ENCODE measurements at places on chromosomes 2 and 18.

GRCh38 chr2:161631855-161632391 is 7.7 kb downstream of the SLC4A10 start:
- DNase-seq = no peak

DNA sequence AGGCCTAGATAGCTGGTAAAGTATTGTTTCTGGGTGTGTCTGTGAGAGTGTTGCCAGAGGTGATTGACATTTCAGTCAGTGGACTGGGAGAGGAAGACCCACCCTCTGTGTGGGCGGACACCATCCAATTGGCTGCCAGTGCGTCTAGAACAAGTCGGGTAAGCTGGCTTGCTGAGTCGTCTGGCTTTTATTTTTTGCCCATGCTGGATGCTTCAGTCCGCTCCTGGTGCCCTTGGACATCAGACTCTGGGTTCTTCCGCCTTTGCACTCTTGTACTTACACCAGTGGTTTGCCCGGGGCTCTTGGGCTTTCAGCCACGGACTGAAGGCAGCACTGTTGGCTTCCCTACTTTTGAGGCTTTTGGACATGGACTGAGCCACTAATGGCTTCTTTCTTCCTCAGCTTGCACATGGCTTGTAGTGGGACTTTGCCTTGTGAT is 24.3 kb downstream of the DIS3L2 start:
- no peak for DNase-seq

DNA sequence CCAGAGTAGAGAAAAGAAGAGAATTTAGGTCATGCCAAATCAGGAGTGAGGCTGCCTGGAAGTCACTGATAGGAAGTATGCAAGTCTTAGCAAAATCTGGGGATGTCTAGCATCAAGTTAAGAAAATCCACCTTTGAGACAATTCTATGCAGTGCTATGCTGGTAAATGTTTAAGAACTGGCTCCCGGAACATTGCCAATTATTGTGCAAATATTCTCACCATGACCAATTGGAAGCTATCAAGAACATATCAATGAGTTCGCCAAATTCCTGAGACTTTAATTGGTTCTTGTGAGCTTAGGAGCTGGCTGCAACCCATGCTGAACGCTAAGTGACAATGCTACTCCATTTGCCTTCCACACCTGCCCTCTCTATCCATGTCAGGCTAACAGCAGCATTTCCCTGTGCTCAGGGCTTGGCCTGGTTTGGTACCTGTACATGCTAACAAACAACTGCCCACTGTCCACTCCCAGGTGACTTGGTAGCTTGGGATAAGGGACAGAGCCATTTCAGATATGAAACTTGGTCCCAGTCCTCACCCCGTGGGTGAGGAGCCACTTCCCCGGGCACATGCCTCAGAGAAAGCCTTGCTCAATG is 172.9 kb upstream of the KLHL29 start:
- no peak for DNase-seq

DNA sequence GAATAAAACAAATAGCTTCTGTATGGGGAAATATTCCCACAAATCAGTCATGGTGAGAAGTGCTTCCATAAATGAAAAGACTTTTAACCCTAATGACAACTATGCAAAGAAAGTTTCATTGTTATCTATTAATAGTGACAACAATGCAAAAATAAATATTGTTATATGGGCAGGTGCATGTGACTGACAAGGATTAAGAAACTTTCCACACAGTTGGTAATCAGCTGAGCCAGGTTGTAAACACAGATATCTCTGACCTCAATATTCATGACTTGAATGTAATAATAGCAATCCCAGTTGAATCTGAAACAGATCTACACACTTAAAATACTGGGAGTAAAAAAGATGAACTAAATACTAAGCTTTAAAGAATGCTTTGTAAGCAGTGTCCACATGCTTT is 517.0 kb upstream of the SOX11 start:
- no peak for DNase-seq

DNA sequence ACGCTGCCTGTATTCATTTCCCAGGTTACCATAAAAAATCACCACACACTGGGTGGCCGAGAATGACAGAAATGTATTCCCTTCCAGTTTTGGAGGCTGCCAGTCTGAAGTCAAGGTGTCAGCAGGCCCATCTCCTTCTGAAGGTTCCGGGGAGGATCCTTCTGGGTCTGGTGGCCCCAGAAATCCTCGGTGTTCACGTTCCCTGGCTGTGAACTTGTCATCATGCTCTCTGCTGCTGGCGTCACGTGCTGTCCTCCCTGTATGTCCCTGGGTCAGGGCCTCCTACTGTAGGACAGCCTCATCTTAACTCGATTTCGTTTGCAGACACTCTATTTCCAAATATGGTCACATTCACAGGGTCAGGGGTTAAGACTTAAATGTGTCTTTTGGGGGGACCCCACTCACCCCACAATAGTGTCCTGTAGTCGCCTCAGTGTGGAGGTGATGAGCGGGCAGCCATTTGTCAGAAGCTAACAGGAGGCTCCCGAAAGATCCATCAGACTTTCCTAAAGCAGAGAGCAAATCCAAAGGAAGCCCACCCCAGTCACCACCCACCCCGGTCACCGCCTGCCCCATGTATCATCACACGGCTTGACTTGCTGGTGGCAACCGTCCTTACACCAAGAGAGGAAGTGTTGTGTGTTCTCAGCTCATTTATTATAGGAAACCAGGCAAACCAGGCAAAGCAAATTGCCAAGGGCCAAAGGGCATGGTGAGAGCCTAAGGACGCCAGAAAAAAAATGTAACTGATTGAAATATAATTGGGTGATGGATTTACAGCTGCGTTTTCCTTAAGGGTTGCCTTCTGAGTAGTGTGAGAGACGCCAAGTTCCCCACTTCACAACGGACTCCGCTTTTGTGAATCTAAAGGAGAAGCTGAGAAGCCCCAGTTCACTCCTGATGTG is 148.8 kb upstream of the ZNF236 start:
- no peak for DNase-seq

DNA sequence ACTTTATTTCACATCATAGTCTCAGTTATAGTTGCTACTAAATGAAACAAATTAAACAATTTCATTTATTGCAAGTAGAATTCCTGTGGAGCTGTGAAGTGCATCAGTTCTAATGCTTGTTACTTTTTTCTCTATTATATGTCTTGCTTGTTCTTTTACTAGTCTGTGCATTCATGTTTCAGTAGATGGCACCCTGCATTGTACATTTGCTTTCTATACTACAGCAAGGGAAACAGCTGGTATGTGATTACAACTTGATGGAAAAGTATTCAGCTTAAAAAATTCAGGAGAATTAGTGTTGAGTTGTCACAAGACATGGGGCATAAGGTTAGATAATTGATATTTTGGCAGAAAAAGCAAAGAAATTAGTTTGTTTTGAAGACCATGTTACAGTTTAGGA is 72.3 kb downstream of the TANK start:
- no peak for DNase-seq

DNA sequence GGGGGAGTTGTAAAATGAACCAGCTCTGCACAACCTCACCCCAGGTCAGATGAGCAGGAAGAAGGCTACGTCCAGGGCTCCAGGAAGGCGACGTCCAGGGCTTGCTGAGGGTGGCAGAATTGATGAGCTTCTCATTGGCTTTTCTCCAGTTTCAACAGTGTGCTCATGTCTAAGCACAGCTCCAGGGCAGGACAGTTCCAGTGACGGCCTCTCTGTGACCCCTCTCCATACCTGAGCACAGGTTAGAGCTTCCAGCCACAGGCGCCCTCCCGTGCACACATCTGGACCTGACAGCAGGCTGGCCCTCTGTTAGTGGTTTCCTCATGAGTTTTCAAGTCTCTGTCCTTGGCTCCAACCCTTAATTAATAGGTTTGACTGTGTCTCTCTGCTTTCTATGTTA is 327.6 kb downstream of the ZNF516 start:
- DNase-seq = no peak

DNA sequence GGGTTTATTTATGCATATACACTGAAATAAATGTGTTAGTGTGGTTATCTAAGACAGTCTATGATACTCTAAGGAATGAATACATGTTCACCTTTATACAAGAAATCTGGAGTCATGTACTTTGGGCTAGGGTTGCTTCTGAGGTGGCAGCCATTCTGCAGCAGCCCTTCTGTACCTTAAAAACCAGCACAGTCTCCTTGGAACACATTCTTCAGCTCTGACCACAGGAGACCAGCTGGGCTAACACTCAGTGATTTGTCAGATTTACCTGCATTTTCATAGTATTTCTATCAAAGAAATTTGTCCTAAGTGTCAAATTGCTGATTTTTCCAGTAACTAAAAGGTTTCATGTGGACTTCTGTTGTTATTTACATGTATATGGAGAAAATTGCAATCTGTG is 167.7 kb downstream of the CAMKMT start:
- DNase-seq = no peak

DNA sequence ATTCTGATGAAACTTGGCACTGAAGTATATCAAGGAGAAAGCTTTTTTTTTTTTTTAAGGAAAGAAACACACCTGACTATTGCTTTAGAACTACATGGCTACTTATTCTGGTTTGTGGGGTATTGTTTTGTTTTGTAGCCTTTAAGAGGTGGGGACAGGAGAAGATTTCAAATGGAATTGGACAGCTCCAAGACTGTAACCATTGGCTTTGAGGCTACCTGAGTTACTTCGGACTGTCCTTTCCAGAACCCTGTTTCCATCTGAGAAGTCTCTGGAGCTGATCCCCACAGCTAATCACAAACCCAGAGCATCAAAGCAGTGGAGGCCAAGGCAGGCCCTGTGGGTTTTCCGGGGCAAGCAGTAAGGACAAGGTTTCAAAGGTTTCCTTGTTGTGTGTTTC is 4.7 kb downstream of the CDC42EP3 start:
- DNase-seq = no peak

GRCh38 chr2:109029490-109030201 is 40.6 kb upstream of the EDAR start:
- no peak for DNase-seq

- no peak for DNase-seq
Measured at GRCh38 chr2:15006667-15007066, 374.1 kb downstream of the LRATD1 start.

- DNase-seq = no peak
Measured at GRCh38 chr2:183250472-183250871, 126.2 kb downstream of the NUP35 start.

- DNase-seq = no peak
Measured at GRCh38 chr2:165924946-165925345, 28.6 kb downstream of the TTC21B start.

DNA sequence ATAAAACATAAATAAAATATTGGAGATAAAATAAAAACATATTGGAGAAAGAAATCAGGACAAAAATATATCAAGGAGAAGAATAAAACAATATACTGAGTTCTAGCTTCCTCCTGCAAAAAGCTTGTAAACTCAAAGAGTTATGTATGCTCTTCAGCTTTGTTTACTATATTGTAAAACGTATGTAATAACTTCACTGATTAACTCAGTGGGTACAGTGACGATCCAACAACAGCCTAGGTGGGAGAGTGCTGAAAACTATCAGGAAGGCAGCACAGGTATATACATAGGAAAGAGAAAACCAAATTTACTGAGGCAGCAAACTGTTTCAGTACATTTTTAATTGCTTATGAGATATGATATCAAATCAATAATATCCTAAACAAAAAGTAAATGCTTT is 8.3 kb downstream of the DSC2 start:
- no peak for DNase-seq

GRCh38 chr18:65017372-65017760 is 733.4 kb upstream of the CDH7 start:
- no peak for DNase-seq

- DNase-seq = no peak
Measured at GRCh38 chr2:27115519-27115918, 3.4 kb downstream of the CGREF1 start.

DNA sequence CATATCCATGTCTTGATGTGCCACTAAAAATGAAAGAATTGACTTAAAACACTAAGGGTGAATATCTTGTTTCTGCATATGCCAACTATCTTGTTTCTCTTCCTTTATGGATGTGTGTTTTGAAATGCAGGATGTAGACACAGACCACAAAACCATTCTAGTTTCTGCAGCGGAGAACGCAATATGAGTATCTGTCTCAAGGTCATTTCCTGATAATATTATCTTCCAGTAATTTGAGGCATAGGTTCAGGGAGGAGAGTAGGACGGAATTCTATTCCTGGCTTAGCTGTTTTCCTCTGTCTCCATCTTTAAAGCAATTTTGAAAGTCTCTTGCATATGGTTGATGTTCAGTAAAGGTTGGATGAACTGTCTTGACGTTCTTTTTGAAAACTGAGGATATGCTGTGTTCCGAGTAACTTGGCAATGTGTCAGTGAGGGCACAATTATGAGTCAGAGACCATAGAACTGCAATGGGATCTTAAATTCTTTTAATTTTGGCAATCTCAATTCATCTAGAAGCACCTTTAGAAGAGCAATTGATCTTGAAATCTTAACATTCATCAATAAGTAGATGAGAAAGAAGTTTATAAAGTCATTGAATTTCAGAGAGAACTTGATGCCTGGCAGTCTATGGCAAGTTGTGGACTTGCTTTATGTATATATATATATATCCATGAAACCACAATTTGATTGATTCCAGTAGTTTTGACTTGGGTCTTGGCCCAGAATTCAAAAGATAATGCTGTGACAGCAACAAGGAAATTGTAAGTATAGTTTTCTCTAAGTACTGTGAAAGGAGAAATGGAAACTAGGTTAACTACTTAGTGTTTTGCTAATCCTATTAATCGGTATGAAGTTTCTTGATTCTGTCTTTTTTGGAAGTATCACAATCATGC is 24.8 kb downstream of the RAB27B start:
- no peak for DNase-seq

GRCh38 chr18:35864916-35865315 is 107.6 kb upstream of the RMP24 start:
- no peak for DNase-seq

GRCh38 chr18:72436401-72436800 is 107.7 kb downstream of the CBLN2 start:
- DNase-seq = no peak

DNA sequence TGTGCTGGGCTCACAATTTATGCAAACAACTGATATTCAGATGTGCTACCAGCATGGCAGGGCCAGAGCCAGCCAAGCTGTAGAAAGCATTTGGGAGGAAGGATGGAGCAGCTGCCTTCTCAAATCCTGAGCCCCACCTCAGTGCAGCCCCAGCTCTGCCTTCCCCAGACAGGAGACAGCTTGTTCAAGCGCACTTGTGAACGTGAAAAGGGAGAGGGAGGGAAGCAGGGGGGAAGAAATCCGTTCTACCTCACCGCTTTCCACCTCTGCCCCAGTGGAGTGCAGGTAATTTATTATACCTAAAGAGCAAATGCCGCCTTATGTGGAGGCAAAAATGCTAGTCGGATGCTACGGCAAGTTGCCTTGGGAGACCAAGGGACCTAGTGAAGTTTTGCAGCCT is 66.0 kb upstream of the SLC14A2 start:
- no peak for DNase-seq

DNA sequence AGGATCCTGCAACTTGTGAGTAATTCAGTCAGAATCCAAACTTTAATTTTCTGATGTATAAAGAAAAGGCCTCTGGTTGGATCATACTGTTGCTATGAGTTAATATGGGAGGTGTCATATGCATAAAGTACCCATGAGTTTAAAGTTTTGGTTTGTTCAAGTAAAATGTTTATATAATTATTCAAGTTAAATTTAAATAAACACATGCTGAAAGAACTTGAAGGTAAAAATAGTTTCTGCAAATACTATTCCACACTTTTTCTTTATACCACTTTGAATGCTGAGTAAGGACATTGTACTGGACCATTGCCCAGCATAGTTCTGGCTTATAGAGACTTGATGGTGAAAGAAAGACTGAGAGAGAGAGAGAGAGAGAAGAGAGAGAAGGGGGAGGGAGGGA is 30.7 kb downstream of the PKP4 start:
- no peak for DNase-seq

- DNase-seq = no peak
Measured at GRCh38 chr2:39778233-39778632, 825 bp downstream of the THUMPD2 start.

GRCh38 chr2:120686511-120687168 is 49.0 kb upstream of the GLI2 start:
- DNase-seq = no peak
